ENCODE measurements at places on chromosomes 12 and 14.
A peak's percentile ranks its signal among the peaks of the same experiment; 100 is the strongest.

- no peak for DNase-seq
Observed at GRCh38 chr14:80585506-80585835, 356.1 kb downstream of the CEP128 start.

GRCh38 chr12:122283680-122284079, 17.4 kb upstream of the VPS33A start:
- DNase-seq = no peak

- no peak for DNase-seq
Observed at GRCh38 chr14:101239065-101239464, 322.2 kb upstream of the DIO3 start.

DNA sequence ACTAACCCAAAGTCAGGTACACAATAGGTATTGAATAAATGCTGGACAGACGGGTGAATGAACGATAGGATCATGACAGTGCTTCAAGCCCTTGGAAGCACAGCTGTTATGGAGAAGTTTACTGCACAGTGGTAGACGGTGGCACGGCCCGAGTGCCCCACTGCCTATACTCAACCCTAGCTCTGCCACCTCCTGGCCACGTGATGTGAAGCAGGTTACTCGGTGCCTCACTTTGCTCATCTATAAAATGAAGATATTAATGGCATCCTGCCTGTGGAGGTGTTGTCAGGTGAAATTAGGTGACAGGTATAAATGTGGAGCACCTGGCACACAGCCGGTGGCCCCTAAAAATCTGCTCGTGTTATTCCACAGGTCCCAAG, 5.8 kb downstream of the ASB2 start:
- no peak for DNase-seq

GRCh38 chr12:3491938-3492792, 1.2 kb downstream of the PRMT8 start:
- DNase-seq = no peak

GRCh38 chr12:86521870-86522269, 265.7 kb upstream of the MGAT4C start:
- no peak for DNase-seq

- DNase-seq = no peak
Observed at GRCh38 chr14:29580763-29581162, 346.9 kb downstream of the PRKD1 start.

- peak; percentile 25 for DNase-seq
Observed at GRCh38 chr12:42023733-42024494, 120.8 kb downstream of the GXYLT1 start.

- no peak for DNase-seq
Observed at GRCh38 chr12:52836042-52836466, 1.9 kb upstream of the KRT79 start.

DNA sequence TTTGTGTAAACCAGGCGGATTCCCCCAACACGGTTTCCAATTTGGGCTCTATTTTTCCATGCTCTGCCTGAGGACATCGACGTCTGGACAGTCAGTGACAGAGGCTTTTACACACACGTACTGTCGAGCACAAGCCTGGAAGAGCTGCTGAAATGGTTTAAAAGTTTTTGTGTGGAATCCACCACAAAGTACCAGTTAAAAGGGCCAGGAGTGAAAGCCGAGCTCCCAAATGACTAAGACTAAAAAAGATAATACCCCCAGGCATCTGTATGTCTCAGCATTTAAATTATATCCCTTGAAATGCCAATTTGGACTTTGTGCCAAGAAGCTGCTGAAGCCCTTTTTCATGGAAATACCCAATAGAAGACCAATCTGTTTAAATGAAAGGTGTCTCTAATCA, 173.2 kb downstream of the EGLN3 start:
- DNase-seq = no peak

DNA sequence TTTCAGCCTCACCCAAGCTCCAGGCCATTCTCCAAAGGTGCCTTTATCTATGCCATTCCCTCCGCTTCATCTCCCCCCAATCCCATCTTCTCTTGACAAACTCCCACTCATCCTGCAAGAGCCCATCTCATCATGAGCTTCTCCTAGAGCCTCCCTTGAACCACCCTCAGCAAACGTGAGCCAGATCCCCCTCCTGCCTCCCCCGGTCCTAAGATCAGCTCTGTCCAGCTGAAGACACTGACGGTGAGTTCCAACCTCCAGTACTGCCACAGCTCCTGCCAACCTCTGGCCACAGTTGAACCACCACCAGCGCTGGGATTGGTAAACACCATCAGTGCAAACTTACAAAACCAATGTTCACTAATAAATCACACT, 124.6 kb downstream of the BCL11B start:
- DNase-seq = no peak

- DNase-seq = no peak
Observed at GRCh38 chr14:77007183-77007974, 21.1 kb downstream of the IRF2BPL start.

DNA sequence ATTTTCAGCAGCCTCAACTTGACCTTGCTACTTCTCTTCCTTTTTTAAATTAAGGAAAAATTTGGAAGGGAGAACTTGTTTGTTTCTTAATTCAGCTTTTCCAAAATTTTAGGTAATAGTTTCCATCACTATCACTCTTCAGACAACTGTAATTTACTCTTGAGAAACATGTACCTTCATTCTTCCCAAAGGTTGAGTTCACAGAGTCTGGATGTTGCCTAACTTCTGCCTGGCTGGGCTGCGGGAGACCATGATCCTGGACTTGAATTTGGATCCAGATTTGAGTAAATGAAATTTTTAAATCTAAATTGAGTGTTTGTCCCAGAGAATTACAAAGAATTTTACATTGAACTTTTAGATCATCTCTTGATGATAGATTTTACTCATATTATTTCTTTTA, 193.1 kb downstream of the CCDC91 start:
- no peak for DNase-seq

Data from GM12864 (cell line).